ACHN (cell line): ENCODE measurements at places on chromosomes 12 and 14.
A peak's percentile ranks its signal among the peaks of the same experiment; 100 is the strongest.

DNA sequence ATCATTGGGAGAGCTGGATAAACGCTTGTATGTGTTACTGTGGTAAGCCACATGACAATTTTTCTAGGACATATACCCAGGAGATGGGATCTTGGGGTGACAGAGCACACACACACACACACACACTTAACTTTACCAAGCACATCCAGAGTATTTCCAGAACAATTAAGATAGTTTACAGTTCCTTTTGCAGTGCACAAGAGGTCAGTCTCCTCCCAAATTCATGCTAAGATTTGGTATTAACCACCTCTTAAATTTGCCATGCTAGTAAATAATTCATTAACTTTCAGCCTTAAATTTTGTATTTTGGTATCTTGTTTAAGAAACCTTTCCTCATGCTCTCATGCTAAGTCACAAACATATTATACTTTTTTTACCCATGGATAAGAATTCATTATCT lies 33.9 kb upstream of the LIMA1 start:
- DNase-seq = peak; percentile 18

DNA sequence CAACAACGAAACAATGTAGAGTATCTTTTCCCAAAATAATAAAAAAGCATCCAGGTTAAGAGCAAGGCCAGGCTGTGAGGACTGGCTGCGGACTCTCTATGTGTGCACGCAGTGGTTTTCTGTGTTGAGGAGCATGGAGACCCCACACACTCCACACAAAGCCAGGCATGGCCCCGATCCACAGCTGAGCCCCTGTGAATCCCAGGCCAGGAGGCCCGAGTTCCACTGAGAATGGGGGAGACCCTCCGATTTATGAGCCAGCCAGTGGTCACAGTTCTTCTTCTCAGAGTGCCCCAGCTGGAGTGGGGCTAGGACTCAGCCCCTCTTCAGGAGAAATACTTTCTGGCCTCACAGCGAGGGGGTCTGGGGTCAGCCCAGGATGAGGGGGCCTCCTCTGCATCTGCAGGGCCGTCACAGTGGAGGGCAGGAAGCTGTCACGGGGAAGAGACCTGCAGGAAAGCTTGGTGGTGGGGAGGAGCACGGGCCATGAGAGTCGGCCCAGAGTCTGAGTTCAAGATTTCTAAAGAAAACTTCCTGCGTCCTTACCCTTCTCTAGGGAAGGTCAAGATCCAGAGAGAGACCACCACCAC lies 20.1 kb downstream of the NCKAP5L start:
- DNase-seq = no peak

DNA sequence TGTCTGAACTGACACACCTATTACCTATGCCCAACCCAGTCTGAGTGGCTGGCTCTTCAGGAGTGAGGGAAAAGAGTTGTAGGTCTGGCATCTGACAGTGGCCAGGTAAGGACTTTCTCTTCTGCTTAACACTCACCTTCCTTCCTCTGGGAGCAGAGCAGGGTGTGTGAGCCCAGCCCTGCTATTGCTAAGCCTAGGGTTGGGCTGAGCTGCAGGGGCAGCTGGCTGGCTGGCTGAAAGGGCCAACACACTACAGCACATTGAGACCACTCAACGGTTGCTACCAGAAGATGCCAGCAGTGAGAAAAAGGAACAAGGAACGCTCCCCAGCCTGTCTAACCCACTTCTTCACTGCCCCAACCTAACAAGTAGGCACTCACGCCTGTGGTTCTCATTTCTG lies 201.2 kb downstream of the DPF3 start:
- DNase-seq = no peak

DNA sequence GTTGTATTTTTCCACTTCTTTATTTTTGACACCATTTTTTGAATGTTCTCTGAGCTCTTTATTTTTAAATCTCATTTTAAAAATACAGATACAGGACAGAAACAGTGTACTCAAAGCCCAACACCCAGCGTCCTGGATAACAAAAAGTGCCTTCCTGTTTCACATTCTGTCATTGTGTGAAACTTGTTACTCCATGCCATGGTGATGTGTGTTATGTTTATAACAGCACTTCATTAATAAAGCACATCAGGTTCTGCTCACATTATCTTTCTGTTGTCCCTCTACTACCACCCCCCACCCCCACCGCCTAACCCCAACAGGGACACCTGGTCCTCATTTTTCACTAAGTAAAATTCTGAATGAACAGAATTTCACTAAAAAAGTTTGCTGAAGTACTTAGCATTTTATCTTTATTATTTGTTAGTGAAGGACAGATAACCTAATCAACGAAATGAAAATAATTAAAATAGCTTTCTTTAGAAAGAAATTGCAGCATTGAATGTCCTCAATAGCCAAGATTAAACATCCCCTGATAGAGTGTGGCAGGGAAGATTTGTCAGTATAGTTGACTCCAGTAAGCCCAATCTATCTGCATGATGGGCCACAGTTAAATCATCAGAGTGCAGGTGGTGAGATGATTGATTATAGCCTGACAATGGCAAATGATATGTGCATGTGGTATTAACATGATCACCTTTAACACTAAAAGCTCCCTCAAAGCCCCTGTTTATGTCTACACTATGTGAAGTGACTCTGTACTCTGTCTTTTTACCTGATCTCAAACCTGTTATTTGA lies 153.9 kb downstream of the ACSS3 start:
- no peak for DNase-seq

GRCh38 chr14:26870096-26870495 lies 272.3 kb upstream of the NOVA1 start:
- no peak for DNase-seq

GRCh38 chr14:99862136-99862535 lies 68.9 kb downstream of the EML1 start:
- DNase-seq = no peak

GRCh38 chr12:66549050-66549389 lies 129.9 kb downstream of the GRIP1 start:
- no peak for DNase-seq

DNA sequence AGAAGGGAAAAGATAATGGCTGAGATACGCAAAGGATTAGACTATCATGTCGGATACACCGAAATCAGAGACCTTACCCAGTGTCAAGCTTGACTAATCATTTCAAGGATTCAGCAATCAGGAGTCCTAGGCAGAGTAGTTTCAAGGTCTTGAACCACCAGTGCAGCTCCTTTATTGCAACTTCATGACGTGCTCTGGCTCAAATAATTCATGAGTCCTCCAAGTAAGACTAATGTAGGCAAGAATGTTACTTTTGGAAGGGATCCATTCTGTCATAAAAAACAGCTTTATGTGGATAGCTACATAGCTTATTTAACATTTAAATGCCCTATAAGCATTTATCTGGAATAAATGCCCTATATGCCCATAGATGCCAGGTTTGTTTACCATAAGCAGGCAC lies 123.2 kb downstream of the LMO3 start:
- DNase-seq = no peak

DNA sequence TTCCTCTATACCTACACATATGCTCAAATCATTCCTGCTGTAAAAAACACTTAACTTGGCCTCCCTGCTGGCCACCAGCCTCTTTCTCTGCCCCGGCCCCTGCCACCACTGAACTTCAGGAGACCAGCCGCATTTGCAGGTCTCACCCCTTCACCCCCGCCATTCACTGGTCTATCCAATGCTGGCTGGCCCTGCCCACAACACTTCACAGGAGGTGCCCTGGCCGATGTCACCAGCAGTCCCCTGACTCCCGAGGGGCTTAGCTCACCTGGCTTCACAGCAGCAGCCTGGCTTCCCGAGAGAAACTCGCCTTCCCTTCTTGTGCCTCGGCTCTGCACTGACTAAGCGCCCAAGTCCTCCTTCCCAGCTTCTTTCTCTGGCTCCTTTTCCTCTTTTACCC lies 7.5 kb downstream of the AK7 start:
- no peak for DNase-seq

- DNase-seq = no peak
Observed at GRCh38 chr14:57848786-57849185, 17.1 kb downstream of the SLC35F4 start.

- DNase-seq = no peak
Observed at GRCh38 chr14:89418976-89419375, 1.9 kb upstream of the FOXN3 start.

DNA sequence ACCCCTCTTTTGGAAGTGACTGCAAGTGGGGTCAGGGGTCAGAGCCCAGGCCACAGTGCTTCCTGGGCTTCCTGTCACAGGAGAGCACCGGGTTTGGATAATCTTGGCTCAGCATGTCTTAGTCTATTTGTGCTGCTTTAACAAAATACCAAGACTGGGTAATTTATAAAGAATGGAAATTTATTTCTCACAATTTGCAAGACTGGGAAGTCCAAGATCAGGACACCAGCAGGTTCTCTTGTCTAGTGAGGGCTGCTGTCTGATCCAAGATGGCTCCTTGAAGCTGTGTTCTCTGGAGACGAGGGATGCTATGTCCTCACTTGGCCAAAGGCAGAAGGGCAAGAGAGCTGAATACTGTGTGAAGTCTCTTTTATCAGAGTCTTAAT lies 74.1 kb downstream of the RIN3 start:
- DNase-seq = no peak

GRCh38 chr12:32644431-32644830 lies 34.7 kb upstream of the DNM1L start:
- no peak for DNase-seq

- DNase-seq = no peak
Observed at GRCh38 chr14:103298620-103299019, 35.4 kb upstream of the EIF5 start.
